ENCODE measurements at places on chromosomes 3 and 15.

DNA sequence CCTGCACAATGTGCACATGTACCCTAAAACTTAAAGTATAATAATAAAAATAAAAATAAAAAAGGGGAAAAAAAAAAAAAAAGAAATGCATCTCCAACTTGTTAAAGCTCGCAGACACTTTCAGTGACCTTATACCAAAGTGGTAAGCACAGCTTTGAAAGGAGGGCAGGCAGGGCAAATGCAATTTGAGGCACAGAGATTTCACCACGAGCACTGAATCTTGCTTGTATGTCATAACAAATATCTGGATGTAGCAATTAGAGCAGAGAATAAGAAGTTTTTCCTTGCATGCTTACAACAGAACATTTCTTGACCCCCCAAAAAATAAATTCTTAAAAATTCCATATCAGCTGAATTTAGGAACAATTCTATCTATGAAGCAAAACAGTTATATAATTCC, 66.5 kb downstream of the FBN1 start:
- DNase-seq: no peak

DNA sequence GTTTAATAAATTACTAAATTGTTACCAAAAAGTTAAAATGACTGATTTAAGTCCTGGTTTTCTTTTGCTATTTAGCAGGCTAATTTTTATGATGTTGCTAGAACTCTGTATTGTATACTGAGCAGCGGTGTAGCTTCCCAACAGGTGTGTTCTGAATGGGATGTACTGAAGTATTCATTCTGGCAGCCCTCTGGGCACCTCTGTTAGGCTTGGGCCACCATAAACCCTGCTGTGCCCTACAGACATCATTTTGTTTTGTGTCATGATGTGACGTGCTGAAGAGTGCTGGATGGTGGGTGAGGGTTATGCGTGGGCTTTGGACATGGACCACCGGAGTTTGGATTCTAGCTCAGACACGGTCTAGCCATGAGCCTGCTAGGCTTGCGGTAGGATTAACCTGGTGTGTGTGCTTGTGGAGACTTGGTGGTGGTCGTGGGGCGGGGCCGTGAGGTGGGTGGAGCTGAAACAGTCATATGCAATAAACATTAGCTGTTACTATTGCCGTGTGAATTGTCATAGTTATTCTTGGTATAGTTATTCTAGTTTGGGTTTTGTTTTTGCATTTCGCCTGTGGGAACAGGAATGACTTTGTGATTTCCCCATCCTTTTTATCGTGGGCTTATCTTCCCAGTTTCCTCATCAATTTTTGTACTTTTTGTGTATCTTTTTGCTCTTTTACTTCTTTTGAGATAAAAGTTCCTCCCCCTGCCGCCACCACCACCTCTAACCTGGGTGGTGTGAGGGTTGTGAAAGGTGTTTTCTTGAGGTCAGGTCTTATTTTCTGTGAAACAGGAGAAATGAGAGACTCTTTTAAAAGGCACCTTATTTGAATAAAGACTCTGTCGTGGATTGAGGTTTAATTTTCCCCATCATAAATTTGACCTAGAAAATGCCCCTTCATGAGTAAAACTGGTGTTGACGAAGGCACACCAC, 93.7 kb downstream of the MCTP2 start:
- DNase-seq: peak; percentile 11

DNA sequence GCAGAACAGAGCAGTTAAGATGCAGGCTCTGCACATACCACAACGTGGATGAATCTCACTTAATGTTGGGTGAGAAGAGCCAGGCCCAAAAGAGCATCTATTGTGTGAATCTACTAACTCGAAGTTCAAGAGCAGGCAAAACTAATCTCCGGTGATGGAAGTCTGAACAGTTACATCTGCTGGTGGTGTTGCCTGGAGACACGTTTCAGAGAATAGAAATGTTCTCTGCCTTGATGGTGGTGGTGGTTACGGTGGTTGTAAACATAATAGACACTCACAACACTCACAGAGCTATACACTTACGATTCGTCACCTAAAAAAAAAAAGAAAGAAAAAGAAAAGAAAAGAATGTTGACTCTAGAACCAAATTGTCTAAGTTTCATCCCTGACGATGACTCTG, 86.8 kb downstream of the LIPC start:
- DNase-seq: no peak

- DNase-seq: no peak
These were observed 1.2 kb upstream of the ADAMTSL3 start for GRCh38 chr15:83652626-83653204.

GRCh38 chr3:71489315-71489761, 94.2 kb downstream of the FOXP1 start:
- DNase-seq: peak; percentile 68

DNA sequence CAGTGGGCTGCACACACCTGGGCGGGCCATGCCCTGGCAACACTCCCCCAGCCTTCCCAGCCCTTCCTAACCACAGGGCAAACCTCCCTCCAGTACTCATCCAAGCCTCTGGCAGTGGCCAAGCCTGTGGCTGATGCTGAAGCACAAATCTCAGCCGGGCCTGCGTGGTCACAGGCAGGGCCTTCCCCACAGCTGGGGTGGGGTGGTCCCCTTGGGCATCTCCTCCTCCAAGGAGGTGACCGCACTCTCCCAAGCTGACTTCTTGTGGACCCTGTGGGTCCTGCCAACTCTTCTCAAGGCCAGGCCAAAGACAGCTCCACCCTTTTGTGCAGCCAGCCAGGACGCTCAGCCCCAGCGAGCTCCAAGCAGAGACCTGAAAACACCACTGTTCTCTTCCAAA, 21.4 kb downstream of the GRAMD2A start:
- no peak for DNase-seq

- DNase-seq: no peak
These were observed 205.9 kb downstream of the RPLP1 start for GRCh38 chr15:69658411-69658945.

- DNase-seq: no peak
These were observed 124.5 kb upstream of the TBL1XR1 start for GRCh38 chr3:177321819-177322218.

DNA sequence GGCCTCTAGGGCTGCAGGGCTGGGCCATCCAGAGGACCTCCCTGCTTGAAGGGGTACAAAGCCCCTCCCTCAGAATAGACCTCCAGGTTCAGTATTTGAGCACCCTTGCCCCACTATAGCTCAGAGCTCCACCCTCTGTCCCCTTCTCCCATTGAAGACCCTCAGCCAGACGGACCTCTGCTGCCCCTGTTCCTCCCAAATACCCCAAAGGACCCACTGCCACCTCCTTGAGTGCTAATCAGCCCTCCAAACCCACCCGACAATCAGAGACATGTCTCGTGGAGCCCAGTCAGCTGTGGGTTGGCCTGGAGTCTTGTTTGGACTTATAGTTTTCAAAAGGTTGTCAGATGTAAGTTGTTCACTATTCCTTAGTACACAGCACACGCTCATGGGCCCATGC, 161.1 kb downstream of the UACA start:
- DNase-seq: no peak

- DNase-seq: no peak
These were observed 8.7 kb upstream of the RFX7 start for GRCh38 chr15:56252386-56252785.

- DNase-seq: no peak
These were observed 63.5 kb downstream of the OTOL1 start for GRCh38 chr3:161560008-161560637.

DNA sequence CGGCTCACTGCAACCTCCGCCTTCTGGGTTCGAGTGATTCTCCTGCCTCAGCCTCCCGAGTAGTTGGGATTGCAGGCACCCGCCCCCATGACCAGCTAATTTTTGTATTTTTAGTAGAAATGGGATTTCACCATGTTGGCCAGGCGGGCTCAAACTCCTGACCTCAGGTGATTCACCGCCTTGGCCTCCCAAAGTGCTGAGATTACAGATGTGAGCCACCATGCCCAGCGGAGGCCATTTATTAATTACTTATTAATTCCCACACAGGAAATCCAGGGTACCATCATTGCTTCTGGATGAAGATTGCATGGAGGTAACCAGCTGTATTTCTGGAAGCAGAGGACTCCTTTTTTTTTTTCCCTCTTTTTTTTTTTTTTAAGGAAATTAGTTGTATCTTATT, 37.8 kb downstream of the MAP4 start:
- DNase-seq: no peak

- no peak for DNase-seq
These were observed 129.5 kb downstream of the THRB start for GRCh38 chr3:24365168-24365567.

DNA sequence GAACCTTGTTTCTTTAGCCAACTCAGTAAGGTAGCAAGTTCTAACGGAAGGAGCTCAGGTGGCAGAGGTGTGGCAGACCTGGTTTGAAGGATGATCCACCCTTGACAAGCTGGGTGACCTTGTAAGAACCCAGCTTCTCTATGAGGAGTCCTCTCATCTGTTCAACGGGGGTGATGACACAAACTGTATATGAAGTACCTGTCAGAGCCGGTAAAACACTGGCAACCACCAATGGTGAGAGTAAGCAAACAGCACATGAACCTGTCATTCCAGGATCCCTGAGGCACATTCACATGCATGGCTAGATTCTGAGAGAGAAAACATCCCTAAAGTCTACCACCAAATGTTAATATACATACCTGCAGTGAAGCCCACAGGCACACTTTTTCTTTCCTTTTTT, 2.4 kb downstream of the SCAP start:
- DNase-seq: no peak

DNA sequence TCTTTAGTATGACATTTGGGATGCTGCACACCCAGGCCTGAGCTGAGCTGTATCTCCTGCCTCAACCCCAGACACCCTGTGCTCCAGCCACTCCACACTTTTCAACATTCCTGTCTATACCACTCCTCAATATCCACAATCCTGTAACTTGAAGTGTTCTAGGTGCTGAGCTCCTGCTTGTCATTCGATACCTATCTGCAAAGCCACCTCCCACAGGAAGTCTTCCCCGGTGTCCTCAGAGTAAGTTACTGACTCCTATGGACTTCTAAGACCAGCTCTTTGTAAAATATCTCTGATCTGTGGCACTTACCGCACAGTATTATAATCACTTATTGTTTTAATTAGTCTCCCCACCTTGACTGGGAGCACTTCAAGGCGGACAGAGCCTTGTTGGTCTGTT, 1.2 kb upstream of the CAV3 start:
- no peak for DNase-seq

GRCh38 chr3:157081626-157082210, 78.2 kb downstream of the CCNL1 start:
- DNase-seq: peak; percentile 82

- DNase-seq: no peak
These were observed 183.3 kb downstream of the NR1D2 start for GRCh38 chr3:24128199-24129005.

GRCh38 chr3:71817262-71817661, 32.3 kb upstream of the PROK2 start:
- no peak for DNase-seq

- DNase-seq: no peak
These were observed 116.0 kb downstream of the IGF1R start for GRCh38 chr15:98764291-98764690.
